ENCODE measurements at places on chromosomes 1 and 21.
A peak's percentile ranks its signal among the peaks of the same experiment; 100 is the strongest.

GRCh38 chr1:160836561-160836960 is 26.1 kb downstream of the CD244 start:
- DNase-seq = no peak

- no peak for DNase-seq
Observed at GRCh38 chr1:110375490-110375889, 15.3 kb downstream of the SLC16A4 start.

- no peak for DNase-seq
Observed at GRCh38 chr1:208551633-208552320, 307.6 kb upstream of the PLXNA2 start.

DNA sequence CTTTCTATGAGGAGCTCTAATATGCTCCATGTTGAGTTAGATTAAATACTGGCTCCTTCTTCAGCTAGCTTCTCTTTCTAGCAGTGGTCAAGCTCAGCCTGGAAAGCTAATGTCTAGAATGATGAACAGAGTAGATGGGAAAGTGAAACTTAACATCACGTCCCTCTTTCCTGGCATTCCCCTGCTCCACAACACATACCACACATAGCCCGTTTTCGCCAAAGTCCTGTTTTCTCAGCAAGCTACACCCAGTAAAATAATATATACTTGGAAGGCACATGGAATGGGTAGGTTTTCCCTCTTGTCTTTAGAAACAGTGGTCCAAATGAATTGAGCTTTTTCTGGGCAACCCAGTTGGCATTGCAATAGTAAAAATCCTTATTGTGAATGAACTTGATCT is 3.8 kb downstream of the KRTAP27-1 start:
- no peak for DNase-seq

DNA sequence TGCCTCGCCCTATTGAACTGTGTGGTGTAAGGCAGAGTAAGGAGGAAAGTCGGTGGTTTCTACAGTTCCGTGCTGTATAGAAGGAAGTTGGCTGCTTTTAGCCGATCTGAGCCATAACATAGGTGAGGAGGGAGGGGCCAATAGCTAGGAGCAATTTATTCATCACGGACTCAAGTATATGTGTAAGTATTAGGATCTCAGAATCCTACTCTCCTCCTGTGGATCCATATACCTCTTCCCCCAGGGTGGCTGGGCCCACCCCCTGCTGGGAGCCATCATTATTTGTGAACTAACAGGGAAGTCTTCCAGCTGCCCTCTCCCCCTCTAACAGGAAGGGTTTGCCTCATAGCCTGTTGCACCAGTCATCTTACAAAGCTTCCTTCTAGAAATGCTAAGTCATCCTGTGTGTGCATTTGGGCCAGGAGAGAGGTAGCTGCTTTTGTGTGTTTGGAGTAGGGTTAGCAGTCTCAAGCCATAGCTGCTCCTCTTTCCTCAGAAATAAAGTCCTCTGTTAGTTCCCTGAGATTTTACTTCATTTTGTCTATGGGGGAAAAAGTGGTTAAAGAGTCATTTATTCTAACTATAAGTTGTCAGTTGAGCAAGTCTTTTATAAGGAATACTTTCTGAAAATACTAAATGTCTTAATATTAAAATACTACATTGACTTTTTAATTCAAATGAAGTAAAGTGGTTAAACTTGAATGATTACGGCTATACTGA is 14.9 kb upstream of the CENPS start:
- DNase-seq = no peak

GRCh38 chr1:243325305-243325890 is 69.6 kb downstream of the SDCCAG8 start:
- peak; percentile 17 for DNase-seq

DNA sequence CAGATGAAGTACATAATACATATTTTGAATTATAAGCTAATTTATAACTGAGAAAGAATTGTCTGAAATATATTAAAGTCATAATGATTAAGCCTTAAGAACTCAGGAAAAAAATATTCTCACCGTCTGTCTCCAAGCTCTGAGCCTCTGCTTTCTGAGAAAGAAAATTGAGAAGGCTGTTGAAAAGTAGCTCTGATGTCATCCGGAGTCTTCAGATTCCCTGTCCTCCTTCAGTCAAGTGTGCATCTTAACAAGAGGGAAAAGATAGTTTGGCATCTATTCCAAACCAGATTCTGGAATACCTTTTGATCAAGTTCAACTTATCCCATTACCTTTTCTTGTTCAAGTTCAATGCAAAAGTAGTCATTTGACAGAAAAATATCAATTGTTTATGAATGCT is 50.6 kb downstream of the NRIP1 start:
- no peak for DNase-seq

- no peak for DNase-seq
Observed at GRCh38 chr1:158810311-158810710, 20.8 kb upstream of the MNDA start.

GRCh38 chr1:24465099-24465498 is 37.5 kb upstream of the RCAN3 start:
- DNase-seq = no peak

DNA sequence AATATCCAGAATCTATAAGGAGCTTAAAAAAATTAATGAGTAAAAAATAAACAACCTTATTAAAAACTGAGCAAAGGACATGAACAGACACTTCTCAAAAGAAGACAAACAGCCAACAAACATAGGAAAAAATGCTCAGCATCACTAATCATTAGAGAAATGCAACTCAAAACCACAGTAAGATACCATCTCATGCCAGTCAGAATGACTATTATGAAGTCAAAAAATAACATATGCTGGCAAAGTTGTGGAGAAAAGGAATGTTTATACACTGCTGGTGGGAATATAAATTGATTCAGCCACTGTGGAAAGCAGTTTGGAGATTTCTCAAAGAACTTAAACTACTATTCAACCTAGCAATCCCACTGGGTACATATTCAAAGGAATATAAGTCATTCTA is 25.3 kb downstream of the PIGK start:
- DNase-seq = no peak

DNA sequence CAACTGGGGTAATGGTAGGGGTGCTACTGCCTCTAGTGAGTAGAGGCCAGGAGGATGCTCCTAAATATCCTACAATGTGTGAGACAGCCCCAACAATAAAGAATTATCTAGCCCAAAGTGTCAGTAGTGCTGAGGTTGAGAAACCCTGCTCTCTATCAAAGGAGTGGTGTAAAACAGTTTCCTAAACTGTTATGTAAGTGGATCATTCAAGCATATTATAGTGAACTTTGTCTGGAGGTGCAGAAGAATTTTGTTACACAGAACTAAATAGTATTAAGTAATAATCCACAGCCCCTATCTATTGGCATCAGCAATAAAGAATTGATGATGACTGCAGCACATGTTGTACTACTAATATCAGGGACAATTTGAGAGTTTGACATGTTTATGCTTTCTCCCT is 20.3 kb upstream of the TARS2 start:
- no peak for DNase-seq

GRCh38 chr1:11062965-11063401 is 3.2 kb upstream of the SRM start:
- DNase-seq = no peak

DNA sequence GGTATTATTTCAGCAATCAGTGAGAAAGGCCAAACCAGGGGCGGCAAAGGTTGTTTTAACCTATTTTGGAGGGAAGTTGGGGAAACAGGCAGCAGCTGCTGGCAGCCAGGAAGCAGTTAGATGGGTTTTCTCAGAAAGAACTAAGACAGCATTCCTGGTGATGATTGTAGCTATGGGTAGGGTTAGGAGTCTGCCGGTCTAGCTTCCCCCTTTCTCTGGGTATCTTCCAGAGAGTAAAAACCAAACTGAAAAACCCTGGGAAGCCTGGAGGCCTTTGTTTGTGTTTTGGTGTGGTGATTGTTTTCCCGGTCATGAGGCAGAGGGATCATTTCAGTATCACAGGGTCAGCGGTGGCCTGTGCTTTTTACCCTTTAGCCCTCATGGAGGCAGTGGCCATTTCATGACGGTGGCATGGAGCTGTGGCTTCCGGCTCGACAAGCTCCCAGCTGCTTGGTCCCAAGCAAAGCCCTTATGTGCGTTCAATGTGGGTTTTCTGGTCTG is 19.5 kb upstream of the TNFRSF1B start:
- DNase-seq = no peak

- DNase-seq = no peak
Observed at GRCh38 chr21:14308234-14308633, 74.7 kb downstream of the HSPA13 start.
